Smooth muscle cell of trachea (primary cell): ENCODE measurements at places on chromosomes 12 and 14. TPM values are rescaled to one million over a fixed set of nuclear protein-coding genes. Genes with fewer than 3 reads are reported as not detected.

The MORN3 gene
- total RNA-seq: 0.33 and 0.73 TPM in 2 replicates

The ACOT4 gene
- total RNA-seq: 0.15 and 0.99 TPM in 2 replicates

The OR10G3 gene
- not detected in 2 replicates for total RNA-seq

The KRT7 gene
- 7.8 and 8.7 TPM in 2 replicates for total RNA-seq

The FAR2 gene
- total RNA-seq: 12.1 and 13.2 TPM in 2 replicates

The TRMT5 gene
- total RNA-seq: 18.8 and 21.8 TPM in 2 replicates

The CLEC1A gene
- total RNA-seq: not detected in 2 replicates

The E2F7 gene
- 3.8 and 6.3 TPM in 2 replicates for total RNA-seq

The SSTR1 gene
- 0.87 and 1.2 TPM in 2 replicates for total RNA-seq

The HPD gene
- total RNA-seq: 0.66 and 1.3 TPM in 2 replicates

The TPH2 gene
- total RNA-seq: not detected in 2 replicates

The NABP2 gene
- total RNA-seq: 27.0 and 29.2 TPM in 2 replicates

The LGMN gene
- 14.8 and 25.1 TPM in 2 replicates for total RNA-seq

The GSKIP gene
- 49.9 and 63.2 TPM in 2 replicates for total RNA-seq

The STYK1 gene
- total RNA-seq: 0.50 TPM in 1 of 2 replicates, not detected in the other

The MANSC4 gene
- total RNA-seq: not detected in 2 replicates

The CNTN1 gene
- 3.0 and 6.5 TPM in 2 replicates for total RNA-seq

The GALNT16 gene
- total RNA-seq: 1.9 and 4.6 TPM in 2 replicates

The SPX gene
- 0.50 TPM in 1 of 2 replicates, not detected in the other for total RNA-seq

The ASB2 gene
- total RNA-seq: 0.50 and 1.2 TPM in 2 replicates

The NTF3 gene
- total RNA-seq: 0.50 TPM in 1 of 2 replicates, not detected in the other

The BCL2L14 gene
- not detected in 2 replicates for total RNA-seq

The SERPINA5 gene
- total RNA-seq: 0.17 TPM in 1 of 2 replicates, not detected in the other

The CDC42BPB gene
- 101 and 146 TPM in 2 replicates for total RNA-seq

The ZNF839 gene
- 6.8 and 12.8 TPM in 2 replicates for total RNA-seq

The RIN3 gene
- total RNA-seq: 8.8 and 10.8 TPM in 2 replicates

The CIDEB gene
- total RNA-seq: 1.5 and 2.6 TPM in 2 replicates

The SLC39A2 gene
- 0.17 TPM in 1 of 2 replicates, not detected in the other for total RNA-seq

The SCARB1 gene
- total RNA-seq: 9.7 and 10.4 TPM in 2 replicates

The KITLG gene
- total RNA-seq: 71.6 and 96.4 TPM in 2 replicates

The SLC39A5 gene
- total RNA-seq: not detected in 2 replicates

The TAS2R14 gene
- 2.3 and 4.1 TPM in 2 replicates for total RNA-seq

The CISTR gene
- not detected in 2 replicates for total RNA-seq

The LRRK2 gene
- total RNA-seq: 12.1 and 15.3 TPM in 2 replicates

The CD163 gene
- not detected in 2 replicates for total RNA-seq

The FGF23 gene
- not detected in 2 replicates for total RNA-seq

The CLEC1B gene
- total RNA-seq: not detected in 2 replicates
